Activated naive CD8-positive, alpha-beta T cell treated with anti-CD3 and anti-CD28 coated beads for 36 hours (primary cell): ENCODE measurements at places on chromosomes 7 and 10. TPM values are rescaled to one million over a fixed set of nuclear protein-coding genes. Genes with fewer than 3 reads are reported as not detected.

- no peak for DNase-seq
Observed at GRCh38 chr10:43814663-43815062, 166.0 kb upstream of the ZNF32 start.

The H2BK1 gene
- not detected for total RNA-seq

GRCh38 chr10:94443047-94443446, 40.7 kb downstream of the TBC1D12 start:
- no peak for DNase-seq

The CCDC136 gene
- 11.0 TPM for total RNA-seq

- DNase-seq = no peak
Observed at GRCh38 chr7:16770657-16771329, 17.2 kb downstream of the TSPAN13 start.

DNA sequence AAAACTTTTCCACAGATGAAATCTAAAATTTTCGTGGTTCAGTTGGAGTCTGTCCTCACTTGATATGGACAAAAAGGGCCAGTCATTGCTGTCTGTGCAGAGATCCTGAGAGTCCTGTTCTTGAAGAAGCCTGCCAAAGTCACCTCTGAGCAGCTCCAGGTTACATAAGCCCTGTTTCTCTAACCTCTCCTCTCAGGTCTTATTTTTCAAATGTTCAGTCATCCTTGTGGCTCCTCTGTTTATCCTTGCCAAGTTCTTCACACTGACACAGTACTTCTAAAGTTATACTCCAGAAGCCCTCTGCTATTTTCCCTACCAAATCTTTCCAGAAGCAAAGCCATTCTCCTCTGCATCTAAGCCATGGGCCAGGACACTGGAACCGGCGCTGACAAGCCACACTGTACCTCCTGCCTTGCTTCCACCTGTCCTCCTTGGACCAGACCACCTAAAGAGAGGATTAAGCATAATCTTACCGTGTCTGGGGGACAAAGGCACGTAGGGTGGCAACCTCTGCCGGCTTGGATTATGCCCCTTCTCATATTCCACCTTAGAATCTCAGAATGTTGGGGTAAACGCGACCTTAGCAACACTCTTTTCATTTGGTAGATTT, 161.6 kb downstream of the JAZF1 start:
- no peak for DNase-seq
